Caudate nucleus (tissue), 63 donors: ENCODE measurements at places on chromosomes 4 and X.

GRCh38 chr4:8159537-8160232 lies 1.1 kb upstream of the ABLIM2 start:
- DNase-seq = no peak

DNA sequence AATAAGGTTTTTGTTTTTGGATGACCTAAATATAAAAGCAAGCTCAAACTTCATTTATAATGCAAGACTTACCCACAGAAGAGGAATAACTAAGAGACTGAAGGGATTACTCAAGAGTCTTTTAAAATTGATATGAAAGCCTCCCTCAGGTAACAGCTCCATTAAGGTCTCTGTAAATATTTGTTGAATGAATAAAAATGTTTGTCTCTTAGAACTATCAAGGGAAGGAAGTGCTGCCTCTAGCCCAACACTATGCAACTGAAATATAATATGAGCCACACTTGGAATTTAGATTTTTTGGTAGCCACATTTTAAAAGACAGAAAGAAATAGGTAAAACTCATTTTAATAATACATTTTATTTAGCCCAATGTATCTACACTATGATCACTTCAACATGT lies 127.8 kb downstream of the SH3RF1 start:
- DNase-seq = no peak

GRCh38 chr4:183907871-183908683 lies 3.0 kb downstream of the STOX2 start:
- no peak for DNase-seq

GRCh38 chr4:118396881-118397622 lies 44.2 kb upstream of the PRSS12 start:
- no peak for DNase-seq

GRCh38 chr4:182555997-182556418 lies 312.8 kb downstream of the TENM3 start:
- no peak for DNase-seq

GRCh38 chr4:99166544-99166943 lies 22.4 kb upstream of the ADH4 start:
- DNase-seq = no peak

DNA sequence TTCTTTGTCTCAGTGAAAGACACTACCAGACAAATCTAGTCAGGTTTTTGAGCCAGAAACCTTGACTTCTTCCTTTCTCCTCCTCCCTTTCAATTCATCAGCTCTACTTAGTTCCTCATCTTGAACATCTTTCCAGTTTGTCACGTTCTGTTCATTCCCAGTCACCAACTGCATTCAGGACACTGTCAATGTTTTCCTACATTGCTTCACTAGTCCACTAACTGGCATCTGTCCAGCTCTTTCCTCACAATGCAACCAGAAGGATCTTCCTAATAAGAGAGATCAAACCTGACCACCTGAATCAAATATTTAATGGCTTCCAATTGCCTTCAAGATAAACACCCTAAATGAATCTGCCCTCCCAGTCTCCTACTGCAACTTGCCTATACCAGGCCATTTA lies 52.5 kb downstream of the SYNPO2 start:
- DNase-seq = no peak

- no peak for DNase-seq
Observed at GRCh38 chr4:48254381-48255071, 15.1 kb downstream of the TEC start.

- no peak for DNase-seq
Observed at GRCh38 chr4:118279328-118279727, 73.5 kb downstream of the PRSS12 start.

DNA sequence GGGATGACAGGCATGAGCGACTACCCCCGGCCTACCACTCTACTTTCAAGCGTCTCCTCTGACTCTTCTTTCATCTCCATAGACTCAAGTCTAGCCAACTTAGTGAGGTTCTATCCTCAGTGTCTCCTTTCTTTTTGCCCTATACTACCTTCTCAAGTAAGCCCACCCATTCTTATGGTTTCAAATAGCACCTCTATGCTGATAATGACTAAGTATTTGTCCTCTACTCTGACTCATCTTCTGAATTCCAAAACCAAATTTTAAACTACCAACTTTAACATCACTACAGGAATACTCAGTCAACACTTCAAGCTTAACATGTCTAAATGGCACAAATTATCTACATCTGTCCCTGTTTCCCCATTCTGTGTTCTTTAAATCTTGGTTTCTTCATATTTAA lies 47.8 kb downstream of the ELF2 start:
- no peak for DNase-seq

DNA sequence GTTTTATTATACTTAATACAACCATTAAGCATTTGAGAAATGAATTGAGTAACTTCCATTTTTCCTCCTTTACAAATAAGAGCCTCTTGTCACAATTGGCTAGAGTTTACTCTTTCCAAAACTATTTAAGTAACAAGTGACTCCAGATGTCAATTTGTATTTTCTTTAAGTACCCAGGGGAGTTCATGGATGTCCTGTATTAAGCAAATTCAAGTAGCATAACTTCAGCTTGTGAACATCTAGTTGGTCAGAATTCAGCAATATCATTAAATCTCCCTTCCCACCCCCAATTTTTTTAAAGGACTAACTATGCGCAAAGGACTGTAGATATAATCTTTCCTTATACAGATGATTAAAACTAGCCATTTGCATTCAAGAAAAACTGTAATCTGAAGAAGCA lies 1.4 kb upstream of the ADGRL3 start:
- DNase-seq = no peak

DNA sequence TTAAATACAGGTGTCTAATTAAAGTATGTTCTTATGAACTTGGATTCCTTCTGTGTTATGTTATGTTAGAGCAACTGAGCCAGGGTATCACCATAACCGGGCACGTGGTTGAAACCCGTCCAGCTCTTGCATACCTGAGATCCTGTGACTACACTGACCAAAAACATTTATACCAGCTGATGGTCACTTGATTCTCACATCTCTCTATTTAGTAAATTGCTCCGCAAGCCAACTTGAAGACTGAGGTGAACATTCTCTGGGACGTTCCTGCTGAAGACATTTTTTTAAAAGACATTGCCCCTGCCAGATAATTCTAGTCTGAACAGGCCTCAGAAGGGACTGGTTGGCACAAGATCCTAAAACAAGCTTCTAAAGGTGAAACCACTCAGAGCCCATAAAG lies 550.0 kb upstream of the DIPK2B start:
- DNase-seq = no peak

- DNase-seq = no peak
Observed at GRCh38 chr4:105181259-105181658, 34.6 kb downstream of the TET2 start.

DNA sequence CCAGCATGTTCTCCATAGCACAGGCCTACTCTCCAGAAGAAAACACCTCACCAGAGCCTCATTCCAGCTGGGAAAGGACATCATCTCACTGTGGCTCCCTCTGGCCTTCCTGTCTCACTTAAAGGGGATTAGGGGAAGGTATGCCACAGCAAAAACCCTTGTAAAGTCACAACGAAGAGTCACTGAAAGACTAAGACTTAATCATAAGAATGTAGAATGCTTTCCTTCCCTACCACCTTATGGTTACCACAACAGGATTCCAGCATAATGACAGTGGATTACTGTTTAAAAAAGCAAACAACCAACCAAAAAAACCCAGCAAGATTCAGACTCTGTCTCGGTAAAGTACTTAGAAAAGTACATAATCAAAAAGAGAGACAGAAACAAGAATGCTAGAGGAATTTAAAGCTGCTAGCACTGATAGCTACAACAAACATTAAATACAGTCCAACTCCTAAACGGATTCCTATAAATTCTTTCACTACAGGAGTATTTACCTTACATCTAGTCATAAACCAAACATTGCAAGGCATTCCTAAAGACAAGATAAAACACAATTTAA lies 75.1 kb downstream of the BANK1 start:
- no peak for DNase-seq

DNA sequence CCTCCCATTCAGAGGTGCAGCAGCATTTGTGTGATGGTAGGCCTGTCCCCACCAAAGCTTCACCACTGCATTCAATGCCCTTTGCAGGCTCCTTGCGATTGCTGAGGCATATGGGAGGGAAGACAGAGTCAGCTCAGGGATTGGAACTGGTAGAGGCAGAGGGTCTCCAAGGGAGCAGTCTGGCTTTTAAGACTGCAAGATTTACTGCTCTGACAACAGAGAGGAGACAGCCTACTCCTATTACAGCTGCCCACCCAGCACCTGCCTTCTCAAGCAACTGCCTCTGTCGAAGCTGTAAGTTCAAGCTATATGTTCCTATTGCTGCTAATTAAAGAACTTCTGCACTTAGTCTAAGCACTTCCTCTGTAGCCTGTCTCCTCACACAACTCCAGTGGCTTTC lies 481.8 kb downstream of the FGF13 start:
- no peak for DNase-seq

- DNase-seq = no peak
Observed at GRCh38 chrX:102964940-102965339, 27.9 kb downstream of the RAB40AL start.

DNA sequence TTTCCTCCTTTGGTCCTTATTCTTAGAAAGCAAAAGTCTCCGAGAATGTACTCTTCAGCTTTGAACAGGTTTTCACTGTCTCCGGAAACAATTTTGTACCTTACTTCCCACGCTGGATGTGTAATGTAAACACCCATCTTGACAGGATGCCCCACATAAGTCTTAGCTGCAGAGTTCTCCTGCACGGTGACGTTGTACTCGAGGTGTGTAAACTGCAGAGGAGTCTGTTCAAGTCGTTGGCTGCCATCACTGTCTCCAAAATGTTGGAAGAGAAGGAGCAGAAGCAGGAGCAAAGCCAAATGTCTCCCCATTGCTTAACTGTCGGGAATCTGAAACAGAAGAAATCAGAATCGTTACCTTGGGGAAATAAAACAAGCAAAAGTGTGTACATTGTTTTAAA lies 14.1 kb downstream of the FAT1 start:
- DNase-seq = no peak

DNA sequence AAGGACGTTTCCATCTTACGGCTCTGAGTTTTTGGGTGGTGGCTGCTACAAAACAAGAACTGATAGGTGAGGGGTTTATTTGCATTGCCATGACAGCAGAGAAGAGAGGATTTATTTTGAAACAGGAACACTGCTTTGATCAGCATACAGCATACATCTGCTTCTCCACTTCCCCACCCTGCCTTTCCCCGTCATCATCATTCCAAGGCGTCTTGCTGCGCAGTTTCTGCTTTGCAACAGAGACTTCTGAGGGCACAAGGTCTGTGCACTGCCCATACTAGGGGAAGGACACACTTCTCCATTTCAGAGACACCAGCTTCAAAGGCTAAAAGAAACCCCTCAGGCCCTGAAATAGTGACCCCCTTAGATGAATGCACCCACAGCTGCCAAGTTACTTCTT lies 19.1 kb downstream of the STARD8 start:
- DNase-seq = no peak

GRCh38 chrX:15340867-15341266 lies 5.5 kb upstream of the PIGA start:
- DNase-seq = no peak

GRCh38 chr4:8748236-8748575 lies 123.4 kb downstream of the HMX1 start:
- DNase-seq = no peak

DNA sequence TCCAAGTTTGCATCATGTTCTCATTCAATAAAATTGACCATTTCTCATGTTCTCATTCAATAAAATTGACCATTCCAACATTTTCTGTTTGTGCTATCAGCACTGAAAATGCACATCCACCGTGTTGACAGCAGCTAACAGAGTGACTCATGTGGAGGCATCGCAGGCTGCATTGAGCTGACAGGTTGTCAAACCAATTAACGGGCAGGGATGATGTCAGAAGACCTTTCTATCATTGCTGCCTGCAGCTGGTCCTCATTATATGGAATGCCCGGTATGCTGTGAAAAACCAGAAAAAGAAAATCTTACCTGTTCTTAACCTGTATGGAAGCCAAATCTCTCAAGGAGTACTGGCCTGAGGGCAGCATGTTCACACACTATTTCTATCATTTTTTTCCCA lies 202.0 kb downstream of the SMIM20 start:
- no peak for DNase-seq

- DNase-seq = no peak
Observed at GRCh38 chr4:173291899-173292298, 42.3 kb downstream of the HMGB2 start.

- DNase-seq = no peak
Observed at GRCh38 chr4:38453253-38453881, 210.6 kb upstream of the KLF3 start.

GRCh38 chr4:40309250-40309774 lies 25.8 kb upstream of the CHRNA9 start:
- DNase-seq = no peak

GRCh38 chr4:1207603-1208265 lies 35.4 kb upstream of the SPON2 start:
- peak; percentile 60 for DNase-seq

DNA sequence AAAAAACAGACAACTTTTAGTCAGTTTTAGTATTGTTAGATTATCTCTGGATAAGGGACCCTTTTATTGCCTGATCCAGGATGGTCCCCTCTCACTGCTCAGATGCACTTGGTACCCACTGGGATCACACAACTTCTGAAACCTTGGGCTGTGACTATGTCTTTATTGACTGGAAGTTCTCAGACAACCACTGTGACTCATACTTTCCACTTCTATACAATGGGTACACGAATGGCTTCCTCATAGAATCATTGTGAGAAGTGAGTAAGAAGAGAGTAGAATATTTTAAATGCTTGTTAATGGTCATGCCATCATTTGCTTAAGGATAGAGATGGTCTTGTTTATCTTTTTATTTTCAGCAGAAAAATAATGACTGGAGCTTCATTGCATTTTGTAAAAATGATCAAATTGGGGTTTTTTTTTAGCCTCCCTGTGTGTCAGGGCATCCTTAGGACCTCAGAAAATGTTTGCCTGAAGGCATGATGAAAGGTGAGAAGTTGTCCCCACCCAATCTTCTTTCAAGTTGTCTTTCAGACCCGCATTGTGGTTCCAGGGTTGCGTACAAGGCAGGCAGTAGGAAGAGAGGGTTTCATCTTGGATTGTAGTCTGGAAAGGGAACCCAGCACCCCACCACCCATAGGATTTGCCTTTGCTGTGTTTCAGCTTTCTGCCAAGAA lies 115.1 kb downstream of the CPEB2 start:
- DNase-seq = no peak

GRCh38 chr4:3330707-3331106 lies 37.9 kb downstream of the RGS12 start:
- DNase-seq = no peak

- no peak for DNase-seq
Observed at GRCh38 chrX:55030271-55031205, at the start of gene ALAS2. ALAS2 (minus strand) TSS chrX:55030977; CDS start chrX:55026000, 4,977 bp downstream.
